ENCODE measurements at places on chromosomes 1 and 21. TPM values are rescaled to one million over a fixed set of nuclear protein-coding genes. Genes with fewer than 3 reads are reported as not detected.

Gene ITSN1
- 36.9 TPM for total RNA-seq

DNA sequence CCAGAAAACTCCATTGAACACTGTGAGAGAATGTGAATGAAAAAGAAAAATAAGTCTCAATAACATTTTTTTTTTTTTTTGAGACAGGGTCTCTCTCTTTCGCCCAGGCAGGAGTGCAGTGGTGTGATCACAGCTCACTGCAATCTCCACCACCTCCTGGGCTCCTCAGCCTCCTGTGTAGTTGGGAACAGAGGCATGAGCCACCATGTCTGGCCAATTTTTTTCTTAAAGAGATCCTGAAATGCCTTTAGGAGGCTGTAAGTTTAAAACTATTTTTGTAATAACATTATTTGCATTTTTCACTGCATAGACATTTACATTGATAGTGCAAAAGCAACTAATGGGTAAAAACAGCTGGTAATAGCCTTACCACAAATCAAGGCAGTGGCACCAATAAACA is 35.3 kb downstream of the GDAP2 start:
- no peak for DNase-seq

GRCh38 chr1:162200096-162200847 is 130.8 kb downstream of the NOS1AP start:
- no peak for DNase-seq

GRCh38 chr1:9894115-9894514 is 16.0 kb downstream of the CTNNBIP1 start:
- DNase-seq = no peak

DNA sequence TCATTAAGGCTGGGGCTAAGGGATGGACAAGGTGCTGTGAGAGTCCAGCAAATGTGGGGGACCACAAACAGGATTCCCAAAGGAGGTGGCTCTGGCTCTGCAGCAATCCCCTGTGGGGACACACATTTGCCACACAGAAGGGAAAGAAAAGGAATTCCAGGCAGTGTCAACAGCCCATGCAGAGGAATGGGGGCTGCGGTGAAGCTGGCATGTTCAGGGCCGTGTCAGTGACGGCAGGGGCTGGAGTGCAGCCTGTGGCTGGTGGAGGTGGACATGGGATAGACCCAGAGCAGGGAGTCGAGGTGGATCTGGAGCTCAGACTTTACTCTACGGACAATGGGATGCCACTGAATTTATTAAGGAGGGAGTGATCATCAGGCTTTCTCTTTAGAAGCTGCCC is 183.2 kb downstream of the TRABD2B start:
- no peak for DNase-seq

DNA sequence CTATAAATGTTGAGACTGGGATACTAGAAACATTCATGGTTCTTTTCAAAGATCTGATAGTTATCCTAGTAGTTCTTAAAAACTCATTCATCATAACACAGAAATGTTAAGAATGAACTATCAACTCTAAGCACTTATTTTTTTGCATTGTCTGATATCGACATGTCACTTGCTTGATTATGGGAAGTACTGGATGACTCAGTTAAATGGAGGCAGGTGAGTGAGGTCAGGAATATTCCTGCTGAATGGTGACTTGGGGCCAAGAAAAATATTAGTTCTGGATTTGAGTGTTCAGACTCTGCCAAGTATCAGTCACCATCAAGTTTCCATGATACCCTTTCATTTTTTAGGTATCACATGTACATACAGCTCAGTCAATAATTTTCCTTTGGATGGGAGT is 63.6 kb downstream of the NEK7 start:
- DNase-seq = no peak

- DNase-seq = no peak
Observed at GRCh38 chr1:58159434-58159830, 387.1 kb downstream of the OMA1 start.

Gene B3GALT2
- 0.46 TPM for total RNA-seq

- no peak for DNase-seq
Observed at GRCh38 chr1:11238311-11238710, 24.0 kb downstream of the MTOR start.

DNA sequence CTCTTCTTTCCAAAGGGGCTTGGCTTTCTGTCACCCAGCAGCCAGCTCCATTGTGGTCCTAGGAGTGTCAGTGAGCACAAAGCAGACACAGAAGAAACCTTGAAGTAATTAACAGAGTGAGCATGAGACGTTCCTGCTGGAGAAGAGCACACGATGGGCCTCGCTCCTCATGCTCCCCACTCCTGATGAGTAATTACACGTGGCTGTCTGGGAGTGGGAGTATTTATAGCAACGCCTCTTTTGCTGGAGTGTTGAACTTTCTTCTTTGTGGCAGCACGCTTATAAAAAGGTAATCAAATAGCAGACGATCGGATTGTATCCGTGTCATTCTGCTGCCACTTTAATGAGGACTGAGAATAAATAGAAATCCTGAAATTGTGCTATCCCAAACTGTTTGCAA is 185.8 kb downstream of the CAMTA1 start:
- no peak for DNase-seq

- no peak for DNase-seq
Observed at GRCh38 chr1:24222008-24222605, 35.0 kb upstream of the IFNLR1 start.

- no peak for DNase-seq
Observed at GRCh38 chr1:182560392-182560984, 28.6 kb downstream of the RNASEL start.

- no peak for DNase-seq
Observed at GRCh38 chr1:165063181-165063965, 293.1 kb downstream of the LMX1A start.

- no peak for DNase-seq
Observed at GRCh38 chr1:62689524-62689923, 1.3 kb upstream of the DOCK7 start.

DNA sequence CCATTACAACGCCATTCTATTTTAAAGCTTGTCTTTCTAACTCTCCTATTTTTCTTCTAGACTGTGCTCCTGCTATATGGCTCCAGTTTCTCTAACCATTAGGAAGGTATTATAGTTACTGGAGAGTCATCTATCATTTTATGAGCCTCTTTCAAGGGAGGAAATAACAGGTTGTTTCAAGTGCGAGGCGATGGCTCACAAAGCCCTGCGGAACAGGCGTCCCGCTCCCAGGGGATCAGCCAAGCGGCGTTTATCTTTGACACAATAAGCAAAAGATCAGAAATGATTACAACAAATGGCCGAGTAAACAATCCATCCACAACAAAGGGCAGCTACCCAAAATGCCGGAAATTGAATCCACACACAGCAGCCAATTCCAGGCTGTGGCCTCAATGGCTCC is 249.5 kb upstream of the POU3F1 start:
- no peak for DNase-seq

Gene GJB5
- not detected for total RNA-seq

Gene MRPS15
- total RNA-seq = 43.6 TPM

Gene FCRL5
- total RNA-seq = 2.2 TPM

Gene CTTNBP2NL
- 83.3 TPM for total RNA-seq

Gene HES5
- total RNA-seq = 6.2 TPM

DNA sequence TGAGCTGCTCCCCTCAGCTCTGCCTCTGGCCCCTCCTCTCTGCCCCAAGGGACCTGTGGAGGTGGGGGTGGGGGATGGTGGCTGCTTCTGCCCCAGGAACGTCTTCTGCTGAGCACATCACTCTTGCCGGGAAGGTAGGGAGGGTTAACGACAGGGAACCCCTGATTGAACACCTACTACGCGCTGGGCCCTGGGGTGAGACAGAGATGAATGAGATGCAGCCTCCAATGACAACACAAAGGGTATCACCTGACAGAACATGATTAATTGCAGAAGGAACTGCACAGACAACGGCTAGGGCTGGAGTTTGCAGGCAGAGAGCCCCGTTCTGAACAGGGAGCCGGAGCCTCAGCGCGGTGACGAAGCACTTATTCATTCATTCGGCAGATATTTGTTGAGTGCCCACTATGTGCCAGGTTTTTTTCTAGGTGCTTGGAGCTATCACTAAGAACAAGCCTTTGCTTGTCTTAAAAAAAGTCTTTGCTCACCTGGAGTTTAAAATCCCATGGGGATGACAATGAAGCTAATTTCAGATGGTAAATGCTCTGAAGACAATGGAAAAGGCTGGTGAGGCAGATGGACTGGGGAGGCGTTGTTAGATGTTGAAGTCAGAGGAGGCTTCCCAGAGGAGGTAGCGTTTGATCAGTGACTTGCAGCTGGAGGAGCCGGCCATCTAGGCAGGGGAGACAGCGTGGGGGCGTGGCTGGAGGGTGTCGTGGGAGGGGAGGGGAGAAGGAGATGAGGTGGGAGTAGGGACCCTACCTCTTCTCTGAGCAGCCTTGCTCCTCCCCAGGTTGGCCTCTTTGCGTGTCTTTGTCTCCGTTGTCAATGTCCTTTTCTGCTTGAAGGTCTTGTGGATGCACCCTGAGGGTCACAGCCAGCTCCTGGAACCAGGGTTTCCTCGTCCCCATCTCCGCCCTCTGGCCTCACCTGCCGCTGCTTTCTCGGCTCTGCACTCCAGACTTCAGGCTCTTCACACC is 103.1 kb upstream of the CSF3R start:
- DNase-seq = no peak

DNA sequence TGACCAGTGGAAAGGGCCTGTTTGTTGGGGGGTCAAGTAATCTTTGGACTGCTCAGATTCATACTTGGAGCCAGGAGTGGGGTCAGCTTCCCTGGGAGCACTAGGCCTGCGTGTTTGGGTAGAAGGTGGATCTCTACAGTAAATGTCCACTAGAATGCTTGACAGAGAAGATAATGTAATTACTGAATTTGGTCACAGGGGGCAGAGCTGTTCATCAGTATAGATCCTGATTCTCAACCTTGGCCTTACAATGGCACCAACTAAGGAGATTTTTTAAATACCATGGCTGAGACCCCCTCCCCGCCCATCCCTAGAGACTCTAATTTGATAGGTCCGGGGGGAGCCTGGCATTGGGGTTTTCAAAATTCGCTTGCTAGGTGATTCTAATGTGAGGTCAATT is 217.5 kb upstream of the PLXNA2 start:
- DNase-seq = no peak

Gene TRIM46
- 0.52 TPM for total RNA-seq

GRCh38 chr1:13700521-13701270 is 708 bp downstream of the PRDM2 start:
- DNase-seq = peak; percentile 35

DNA sequence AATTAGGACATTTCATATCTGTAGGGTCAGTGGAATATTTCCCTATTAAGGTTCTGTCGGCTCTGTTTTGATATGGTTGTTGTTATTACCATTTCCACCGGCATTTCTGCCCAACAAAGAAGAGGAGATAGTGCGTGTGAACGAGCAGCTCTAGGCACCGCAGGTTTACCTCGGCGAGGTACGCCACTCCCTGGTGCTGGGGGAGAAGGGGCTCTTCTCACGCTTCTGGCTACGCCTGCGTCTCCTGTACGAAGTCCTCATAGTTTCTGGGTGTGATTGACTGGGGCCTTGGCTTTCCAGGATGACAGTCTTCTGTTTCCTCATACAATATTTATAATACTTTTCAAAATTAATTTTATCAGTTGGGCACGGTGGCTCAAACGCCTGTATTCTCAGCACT is 54.4 kb upstream of the DIP2A start:
- no peak for DNase-seq

- no peak for DNase-seq
Observed at GRCh38 chr1:21649315-21649714, 19.8 kb downstream of the RAP1GAP start.

Gene SH3BGR
- total RNA-seq = 5.4 TPM

Gene CELSR2
- total RNA-seq = 4.5 TPM

DNA sequence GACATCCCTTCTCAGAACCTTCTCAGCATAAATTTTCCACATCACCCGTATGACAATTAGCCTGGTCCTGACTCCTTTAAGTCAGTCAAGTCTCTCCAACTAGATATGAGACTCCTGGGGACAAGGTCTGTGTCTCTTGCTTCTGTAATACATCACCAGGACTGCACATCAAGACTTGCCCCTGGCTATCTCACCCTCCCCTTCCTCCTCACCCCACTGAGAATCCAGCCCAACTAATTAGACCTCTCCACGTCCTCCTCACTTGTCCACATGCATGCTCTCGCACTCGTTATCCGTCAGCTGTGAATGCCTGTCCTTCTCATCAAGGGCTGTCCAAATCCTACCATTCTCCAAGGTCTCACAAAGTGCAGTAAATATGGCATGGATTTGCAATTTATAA is 542.8 kb downstream of the PTPRU start:
- DNase-seq = no peak

DNA sequence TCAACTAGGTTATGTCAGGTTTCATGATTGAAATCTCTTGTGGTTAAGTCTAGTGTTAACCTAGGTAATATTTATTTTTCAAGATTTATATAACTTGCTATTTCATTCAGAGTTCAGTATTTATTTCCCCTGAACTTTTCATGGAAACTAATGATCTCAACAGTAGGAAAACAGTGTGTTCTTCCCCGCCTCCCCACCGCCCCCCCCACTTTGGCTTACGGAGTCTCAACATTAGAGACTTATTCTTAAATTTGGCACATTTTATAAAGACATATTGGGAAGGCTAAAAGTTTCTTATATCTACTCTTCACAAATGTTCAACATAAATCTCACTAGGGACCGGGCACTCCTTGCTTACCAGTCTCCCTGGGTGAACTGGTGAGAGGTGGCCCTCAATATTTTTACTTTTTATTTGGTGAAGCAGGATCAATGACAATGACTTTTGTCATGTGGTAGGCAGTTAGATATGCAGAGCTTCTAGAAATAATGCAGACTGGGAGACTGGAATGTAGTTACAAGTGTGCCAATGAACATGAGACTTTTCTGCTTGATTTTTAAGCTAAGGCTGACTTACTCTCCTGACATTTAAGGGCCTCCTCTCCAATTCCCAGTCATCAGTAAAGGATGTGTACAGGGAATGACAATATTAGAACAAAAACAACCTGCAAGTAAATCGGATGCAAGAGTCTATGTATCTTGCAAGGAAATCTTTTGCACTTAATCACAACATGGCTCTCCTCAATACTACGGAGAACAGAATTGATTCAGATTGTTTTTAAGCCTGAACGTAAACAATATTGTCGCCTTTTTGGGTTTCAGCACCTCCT is 1.7 kb upstream of the MAN1A2 start:
- DNase-seq = no peak

GRCh38 chr21:41897047-41897669 is 18.0 kb upstream of the PRDM15 start:
- DNase-seq = no peak

GRCh38 chr21:34890724-34891612 is 158.1 kb downstream of the RUNX1 start:
- no peak for DNase-seq

DNA sequence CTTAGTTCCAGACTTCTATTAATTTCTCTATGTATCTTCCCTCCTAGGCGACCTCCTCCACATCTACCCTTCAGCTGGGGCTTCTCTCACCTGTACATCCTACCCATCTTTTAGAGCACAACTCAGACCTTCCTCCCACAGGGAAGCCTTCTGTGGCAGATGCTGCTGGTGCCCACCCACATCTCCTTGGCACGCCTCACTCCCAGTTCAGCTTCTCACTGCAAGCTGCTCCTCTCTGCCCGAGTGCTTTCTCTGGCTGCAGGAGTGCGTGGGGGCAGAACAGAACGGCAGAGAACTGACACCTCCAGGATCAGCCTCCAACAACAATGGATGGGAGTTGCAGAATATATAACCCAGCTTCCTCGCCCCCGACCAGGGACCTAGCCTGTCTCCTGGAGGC is 36.5 kb downstream of the ZBTB18 start:
- no peak for DNase-seq

Gene SLC26A9
- not detected for total RNA-seq

Gene OR6K3
- total RNA-seq = not detected

Gene ZYG11A
- 0.06 TPM for total RNA-seq
